ENCODE measurements at places on chromosomes 7 and 10.

DNA sequence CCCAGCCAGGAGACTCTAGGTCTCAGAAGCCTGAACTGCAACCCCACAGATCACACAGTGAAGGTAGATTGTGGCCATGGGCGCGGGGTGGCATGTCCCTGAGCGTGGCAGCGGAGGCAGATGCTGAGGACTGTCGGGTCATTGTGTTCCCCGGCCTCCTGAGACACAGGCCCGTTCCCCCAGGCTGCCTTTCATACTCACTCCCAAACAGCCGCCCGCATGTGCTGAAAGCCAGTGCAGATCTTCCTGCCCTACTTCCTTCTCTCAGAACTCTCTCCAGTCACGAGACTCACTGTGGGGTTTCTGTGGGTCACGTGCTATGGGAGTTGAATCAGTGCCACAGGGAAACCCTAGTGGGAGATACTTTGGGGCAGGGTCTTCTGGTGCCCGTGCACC lies 48.0 kb downstream of the ZNF467 start:
- no peak for DNase-seq

- DNase-seq: peak; percentile 12
These were observed 920.1 kb upstream of the LRRN3 start for GRCh38 chr7:110170841-110171240.

GRCh38 chr10:130863044-130863443 lies 448.5 kb downstream of the TCERG1L start:
- no peak for DNase-seq

- no peak for DNase-seq
These were observed 57.7 kb downstream of the OSBPL3 start for GRCh38 chr7:24922099-24922773.

DNA sequence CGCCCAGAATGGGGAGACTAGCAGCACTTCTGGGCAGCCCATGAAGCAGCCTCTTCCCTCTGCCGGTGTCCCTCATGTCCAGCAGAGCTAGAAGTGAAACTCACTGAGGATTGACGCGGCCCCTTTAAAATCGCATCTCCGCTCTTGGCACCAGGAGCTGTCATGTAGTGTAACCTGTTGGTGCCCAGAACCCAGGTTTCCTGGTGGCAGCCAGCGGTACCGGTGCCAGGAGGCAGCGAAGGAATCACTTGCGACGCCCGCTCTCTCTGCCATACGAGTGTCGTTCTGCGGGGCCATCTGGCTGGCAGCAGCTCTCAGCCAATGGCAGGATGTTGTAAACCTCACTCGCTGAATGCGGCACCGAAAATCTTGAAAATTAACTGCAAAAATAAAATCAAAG lies 82.7 kb downstream of the CUX1 start:
- DNase-seq: no peak

DNA sequence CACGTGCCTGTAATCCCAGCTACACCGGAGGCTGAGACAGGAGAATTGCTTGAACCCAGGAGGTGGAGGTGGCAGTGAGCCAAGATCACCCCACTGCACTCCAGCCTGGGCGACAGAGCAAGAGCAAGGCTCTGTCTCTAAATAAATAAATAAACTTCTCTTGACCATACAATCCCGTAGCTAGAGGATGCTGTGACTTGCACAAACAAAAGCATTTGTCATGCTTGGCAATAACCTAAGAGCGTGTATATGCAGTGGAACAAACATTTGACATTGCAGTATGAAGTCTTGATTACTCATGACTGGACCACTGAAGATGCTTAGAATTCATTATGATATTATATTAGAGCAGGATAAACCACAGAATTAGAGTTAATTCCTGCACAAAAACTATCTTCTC lies 1.4 kb upstream of the C7orf57 start:
- DNase-seq: no peak

GRCh38 chr10:110498087-110498981 lies 627 bp downstream of the DUSP5 start:
- no peak for DNase-seq

- DNase-seq: no peak
These were observed 4.1 kb upstream of the VSIR start for GRCh38 chr10:71777213-71777985.

DNA sequence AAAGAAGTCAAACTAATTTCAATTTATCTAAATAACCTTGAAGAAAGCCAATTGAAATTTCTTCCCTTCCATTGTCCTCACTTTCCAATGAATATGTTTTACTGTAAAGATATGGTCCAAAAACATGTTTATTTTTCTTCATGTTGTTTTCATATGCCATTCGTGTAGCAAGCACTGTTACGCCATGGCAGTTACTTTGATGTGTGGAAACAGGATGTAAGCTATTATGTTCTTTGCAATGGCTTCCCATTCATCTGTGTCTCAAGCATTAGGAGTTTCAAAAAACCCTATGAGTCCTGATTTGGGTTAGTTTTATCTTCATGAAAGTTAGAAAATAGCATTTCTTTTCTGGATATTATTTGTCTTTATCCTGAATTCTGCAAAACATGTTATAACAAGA lies 31.0 kb downstream of the GPR141 start:
- no peak for DNase-seq

DNA sequence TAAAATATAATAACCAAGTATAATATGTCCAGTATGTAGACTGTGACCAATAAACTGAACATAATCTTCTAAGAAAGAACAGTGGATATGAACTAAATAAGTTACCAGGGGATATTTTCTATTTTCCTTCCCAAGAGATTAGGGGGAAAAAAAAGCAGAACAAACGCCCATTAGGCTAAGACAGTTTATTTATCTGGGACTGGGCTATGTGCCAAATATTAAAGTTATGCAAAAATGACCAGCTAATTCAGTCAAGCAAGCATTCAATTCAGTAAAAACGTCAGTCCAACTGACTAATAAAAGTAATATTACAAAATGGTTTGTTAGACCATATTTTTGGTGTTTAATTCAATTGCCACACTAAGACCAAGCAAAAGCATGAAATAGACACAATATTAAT lies 122.2 kb downstream of the TSPAN12 start:
- no peak for DNase-seq

DNA sequence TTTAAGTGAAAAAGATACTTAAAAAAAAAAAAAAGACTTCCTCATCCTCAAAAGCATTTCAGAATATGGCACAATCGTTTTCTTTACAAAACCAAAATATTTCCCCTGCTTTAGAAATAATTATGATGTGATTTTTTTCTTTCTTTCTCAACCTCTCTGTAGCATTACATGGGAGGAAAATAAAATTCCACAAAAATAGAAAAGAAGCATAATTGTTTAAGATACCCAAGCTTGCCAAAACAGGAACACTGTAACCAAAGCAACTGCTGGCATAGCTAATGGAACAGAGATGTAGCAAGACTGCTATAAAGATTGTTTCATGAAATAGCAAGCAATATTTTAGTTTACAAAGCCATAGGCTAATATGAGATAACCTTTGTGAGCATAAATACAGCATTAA lies 75.6 kb upstream of the GPR22 start:
- DNase-seq: peak; percentile 28

DNA sequence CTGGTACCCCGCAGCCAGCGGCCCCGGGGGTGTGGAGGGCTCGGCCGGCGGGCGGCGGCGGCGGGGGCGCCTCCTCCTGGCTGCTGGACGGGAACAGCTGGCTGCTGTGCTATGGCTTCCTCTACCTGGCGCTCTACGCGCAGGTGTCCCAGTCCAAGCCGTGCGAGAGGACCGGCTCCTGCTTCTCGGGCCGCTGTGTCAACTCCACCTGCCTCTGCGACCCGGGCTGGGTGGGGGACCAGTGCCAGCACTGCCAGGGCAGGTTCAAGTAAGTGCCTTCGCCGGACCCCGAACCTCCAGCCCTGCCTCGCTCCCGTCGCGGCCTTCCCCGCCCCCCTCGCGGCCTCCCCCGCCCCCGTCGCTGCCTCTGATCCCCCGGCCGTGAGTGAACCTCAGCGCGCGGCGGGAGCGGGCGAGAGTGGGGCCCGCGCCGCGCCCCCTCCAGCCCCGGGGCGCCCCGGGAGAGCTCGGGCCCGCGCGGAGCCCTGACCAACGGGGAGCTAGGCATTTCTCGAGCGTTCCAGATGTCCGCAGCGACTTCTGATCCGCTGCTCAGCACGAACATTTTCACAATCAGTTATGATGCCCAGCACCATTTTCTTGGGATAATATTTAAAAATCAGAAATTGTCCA lies 727 bp downstream of the ATRNL1 start:
- no peak for DNase-seq

DNA sequence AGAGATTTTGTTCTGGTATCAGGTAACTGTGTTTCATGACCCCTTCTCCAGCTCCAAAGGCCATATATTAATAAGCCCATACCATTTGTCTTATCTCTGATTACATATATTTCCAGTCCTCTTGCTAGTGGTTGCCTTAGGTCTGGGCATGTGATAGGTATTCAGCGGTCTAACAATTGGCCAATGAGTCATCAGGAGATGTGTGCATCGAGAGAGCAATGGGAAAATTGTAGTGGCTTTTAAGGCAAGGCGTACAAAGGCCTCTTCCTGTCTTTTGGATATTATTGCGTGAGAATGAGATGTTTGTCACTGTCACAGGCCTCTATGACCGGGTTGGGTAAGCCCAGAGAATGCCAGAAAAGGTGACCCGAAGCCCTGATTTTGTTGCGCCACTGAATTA lies 38.6 kb upstream of the SFRP5 start:
- no peak for DNase-seq

DNA sequence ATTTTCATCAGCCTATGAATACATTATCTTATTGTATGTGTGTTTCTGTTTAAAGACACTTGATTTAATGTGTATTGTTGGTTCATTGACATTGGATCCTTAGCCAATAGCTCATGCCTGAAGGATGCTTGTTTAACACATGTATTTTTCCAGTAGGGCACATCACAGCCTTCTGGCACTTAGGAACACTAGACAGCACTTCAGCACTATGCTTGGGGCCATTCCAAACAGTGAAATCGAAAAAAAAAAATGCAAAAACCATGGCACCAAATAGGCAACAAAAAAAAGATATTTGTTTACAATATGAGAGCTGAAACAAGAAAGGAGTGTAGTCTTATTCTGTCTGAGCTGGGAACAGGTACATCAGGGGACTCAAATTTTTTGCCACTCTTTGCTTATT lies 262.8 kb downstream of the SLC25A13 start:
- DNase-seq: no peak

DNA sequence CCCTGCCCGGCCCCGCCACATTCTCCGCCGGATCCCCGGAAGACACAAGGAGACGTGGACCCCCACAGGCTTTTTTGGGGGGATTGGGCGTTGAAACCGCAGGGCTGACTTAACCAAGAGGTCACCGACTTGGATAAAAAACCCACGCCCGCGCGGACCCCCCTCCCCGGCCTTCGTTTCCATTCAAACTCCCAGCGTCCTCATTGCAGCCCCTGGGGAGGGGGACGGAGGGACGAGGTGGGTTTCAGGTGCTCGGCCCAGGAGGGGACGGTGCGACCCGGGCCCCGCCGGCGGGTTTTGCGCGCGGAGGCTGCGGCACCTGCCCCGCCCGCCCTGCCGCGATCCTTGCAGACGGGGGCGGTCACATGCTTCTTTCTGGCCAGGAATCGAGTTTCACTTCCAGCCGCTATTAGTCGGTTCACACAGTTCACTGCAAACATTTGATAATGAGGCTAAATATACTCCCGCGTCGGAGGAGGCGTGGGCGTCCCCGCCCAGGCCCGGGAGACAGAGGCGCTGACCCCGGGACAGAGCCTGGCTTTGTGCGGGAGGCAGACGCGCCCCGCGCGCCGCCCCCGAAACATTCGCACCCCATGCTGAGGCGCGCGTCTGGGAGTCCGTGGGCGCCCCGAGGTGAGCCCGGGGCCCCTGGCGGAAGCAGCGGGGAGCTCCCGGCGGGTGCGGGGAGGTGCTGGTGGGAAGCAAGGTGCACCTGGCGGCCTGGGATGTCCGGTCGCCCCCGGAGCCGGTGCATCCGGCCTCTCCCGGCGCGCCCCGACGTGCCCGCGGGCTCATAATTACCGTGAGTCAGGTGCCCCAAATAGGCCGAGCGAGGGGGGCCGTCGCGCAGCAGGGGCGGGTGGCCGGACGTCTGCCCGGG lies 2.7 kb upstream of the PDGFA start:
- DNase-seq: no peak

GRCh38 chr7:32140210-32140939 lies 70.2 kb upstream of the PDE1C start:
- DNase-seq: no peak

DNA sequence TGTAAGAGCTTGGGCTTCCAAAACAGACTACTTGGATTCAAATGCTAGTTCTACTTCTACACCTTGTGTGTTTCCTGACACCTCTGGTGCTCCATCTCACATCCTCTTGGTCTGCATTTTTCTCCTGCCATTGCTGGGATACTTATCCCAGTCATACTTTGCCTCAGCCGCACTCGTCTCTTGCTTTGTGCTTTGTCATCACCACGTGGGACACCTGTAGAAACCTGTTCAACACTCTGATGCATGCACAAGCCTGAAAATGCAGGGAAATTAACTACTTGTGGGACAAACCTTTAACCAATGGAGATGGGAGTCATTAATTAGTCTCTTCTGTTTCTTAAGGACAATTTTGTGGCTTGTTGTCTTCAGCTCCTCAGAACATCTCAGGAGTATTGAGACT lies 94.2 kb upstream of the PHYHIPL start:
- no peak for DNase-seq

GRCh38 chr7:100034871-100035510 lies 14.6 kb upstream of the ZSCAN21 start:
- DNase-seq: peak; percentile 97

- no peak for DNase-seq
These were observed 74.5 kb upstream of the FGFR2 start for GRCh38 chr10:121672733-121673132.
